Body of pancreas (tissue), 4 donors: ENCODE measurements at places on chromosomes 3 and 15. TPM values are rescaled to one million over a fixed set of nuclear protein-coding genes. Genes with fewer than 3 reads are reported as not detected.

DNA sequence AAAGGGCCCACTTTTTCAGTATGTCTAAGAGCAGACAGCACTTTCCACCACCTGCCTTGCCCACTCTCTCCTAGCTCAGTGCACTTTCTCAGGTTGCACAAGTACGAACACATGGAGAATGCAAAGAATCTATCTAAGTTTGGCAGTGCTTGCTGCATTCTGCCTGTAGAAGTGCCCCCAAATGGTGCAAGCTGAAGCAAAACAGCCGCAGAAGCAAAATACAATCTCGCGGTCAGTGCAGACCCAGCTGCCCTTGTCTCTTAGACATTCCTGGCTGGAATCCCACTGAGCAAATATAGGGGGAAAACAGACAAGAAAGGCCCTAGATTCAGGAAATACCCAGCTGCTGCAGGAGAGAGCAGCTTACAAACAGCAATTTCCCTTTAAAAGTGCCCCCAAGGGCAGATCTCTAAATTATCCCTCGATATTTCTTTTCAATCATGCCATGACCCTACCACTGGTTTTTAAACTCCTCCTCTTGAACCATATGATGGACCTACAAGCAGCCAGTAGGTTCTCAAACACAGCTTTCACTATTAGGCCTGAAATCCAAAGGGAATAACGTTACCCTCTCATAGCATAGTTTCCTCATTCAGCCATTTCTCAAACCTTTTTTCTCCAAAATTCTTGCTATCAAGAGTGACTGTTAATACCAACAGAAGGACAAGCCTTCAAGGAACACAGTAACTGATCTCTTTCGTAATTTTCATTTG is 67.0 kb downstream of the TNIK start:
- no peaks in the 10 kb centered on the region for H3K36me3 ChIP-seq
- no peaks in the 10 kb centered on the region for H3K27me3 ChIP-seq
- H3K4me3 ChIP-seq: no peak overlapping the region
- DNase-seq: peak; percentile 62

GRCh38 chr3:24202071-24202470 is 257.0 kb downstream of the NR1D2 start:
- no peaks in the 10 kb centered on the region for H3K27me3 ChIP-seq
- H3K36me3 ChIP-seq: no peaks in the 10 kb centered on the region
- H3K4me3 ChIP-seq: no peak overlapping the region

GRCh38 chr15:58748852-58749531 is 515 bp downstream of the ADAM10 start:
- peak overlapping the region; percentile 90 for H3K27ac ChIP-seq
- no peaks in the 10 kb centered on the region for H3K27me3 ChIP-seq
- peaks cover 17% of the 10 kb centered on the region for H3K4me1 ChIP-seq
- no peaks in the 10 kb centered on the region for H3K36me3 ChIP-seq
- peak overlapping the region; percentile 99 for H3K4me3 ChIP-seq
- peak; percentile 48 for DNase-seq

DNA sequence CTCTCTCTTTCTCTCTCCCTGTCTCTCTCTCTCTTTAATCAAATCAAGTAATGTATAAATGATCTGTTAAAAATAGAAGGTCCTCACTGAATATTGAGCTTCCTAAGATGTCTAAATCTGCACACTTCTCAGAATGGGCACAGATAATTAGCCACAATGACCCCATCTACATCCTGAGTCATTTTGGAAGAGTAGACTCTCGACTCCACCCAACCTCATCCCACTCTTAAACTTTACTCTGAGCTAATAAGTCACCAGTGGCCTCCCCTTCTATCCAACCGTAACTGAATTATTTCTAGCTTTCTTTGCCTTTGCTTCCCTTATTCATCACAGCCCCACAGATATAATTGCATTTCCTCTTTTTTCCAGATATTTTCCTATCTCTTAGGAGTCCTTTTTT is 326.5 kb upstream of the ZNF717 start:
- H3K4me3 ChIP-seq: no peak overlapping the region
- no peaks in the 10 kb centered on the region for H3K27me3 ChIP-seq
- H3K36me3 ChIP-seq: no peaks in the 10 kb centered on the region
- DNase-seq: no peak
- H3K4me1 ChIP-seq: no peaks in the 10 kb centered on the region

DNA sequence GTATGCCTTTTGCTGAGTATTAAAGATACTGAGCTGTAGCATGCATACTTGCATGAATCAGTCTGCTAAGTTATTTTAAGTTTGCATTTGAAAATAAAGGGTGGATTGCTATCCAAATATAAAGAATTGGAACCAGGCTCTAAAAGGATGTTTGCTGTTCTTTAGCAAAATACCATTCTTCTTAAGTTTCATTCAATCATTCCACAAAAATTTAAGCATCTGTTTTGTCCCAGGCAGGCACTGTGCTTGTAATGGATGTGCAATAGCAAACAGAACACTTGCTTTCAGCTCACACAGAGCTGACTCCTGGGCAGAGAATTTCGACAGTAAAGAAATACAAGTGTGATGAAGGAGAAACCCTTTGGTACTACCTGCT is 151.1 kb downstream of the PGPEP1L start:
- peaks cover 82% of the 10 kb centered on the region for H3K4me1 ChIP-seq
- no peak for DNase-seq
- H3K4me3 ChIP-seq: no peak overlapping the region
- H3K27ac ChIP-seq: no peak overlapping the region
- no peaks in the 10 kb centered on the region for H3K36me3 ChIP-seq

Gene HES1
- 28.5 TPM for total RNA-seq

GRCh38 chr15:78681281-78682003 is 40.4 kb upstream of the CHRNB4 start:
- no peaks in the 10 kb centered on the region for H3K36me3 ChIP-seq
- H3K27ac ChIP-seq: no peak overlapping the region
- no peaks in the 10 kb centered on the region for H3K27me3 ChIP-seq
- no peak for DNase-seq
- no peaks in the 10 kb centered on the region for H3K4me1 ChIP-seq

- H3K4me1 ChIP-seq: no peaks in the 10 kb centered on the region
- H3K36me3 ChIP-seq: no peaks in the 10 kb centered on the region
- no peak overlapping the region for H3K4me3 ChIP-seq
- H3K27ac ChIP-seq: no peak overlapping the region
Measured at GRCh38 chr3:155416500-155417118, 123.1 kb upstream of the STRIT1 start.

DNA sequence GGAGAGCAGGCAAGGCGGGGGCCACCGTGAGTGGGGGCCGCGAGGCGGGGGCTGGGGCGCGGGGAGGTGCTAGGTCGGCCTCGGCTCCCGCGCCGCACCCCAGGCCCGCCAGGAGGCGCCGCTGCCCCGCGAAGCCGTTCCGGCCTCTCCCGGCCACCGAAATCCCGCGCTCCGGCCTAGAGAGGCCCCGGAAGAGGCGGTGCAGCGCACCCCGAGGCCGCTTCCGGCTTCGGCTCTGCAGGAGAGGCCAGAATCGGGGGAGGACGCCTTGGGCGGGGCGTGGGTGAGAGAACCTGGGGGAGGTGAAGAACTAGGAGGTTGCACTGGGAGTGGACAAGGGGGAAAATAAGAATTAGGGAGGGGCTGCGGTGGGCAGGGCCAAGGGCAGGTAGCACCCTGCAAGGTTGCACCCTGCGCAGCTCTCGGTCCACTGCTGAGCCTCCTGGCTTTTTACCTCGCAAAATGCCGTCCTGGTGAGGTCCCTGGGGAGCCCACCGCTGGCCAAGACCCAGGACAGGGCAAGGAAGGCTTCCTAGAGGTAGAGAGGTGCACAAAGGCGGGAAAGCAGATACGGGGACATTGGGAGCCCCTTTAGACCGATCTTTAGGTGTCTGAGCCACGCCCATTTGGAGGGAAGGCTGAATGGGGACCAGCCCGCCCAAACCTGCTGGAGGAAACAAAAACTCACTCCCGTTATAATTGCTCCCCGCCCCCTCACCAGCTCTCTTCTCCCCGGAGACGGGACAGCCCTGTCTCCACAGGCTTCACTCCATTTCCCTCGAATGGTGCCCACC is 8.4 kb upstream of the GNAI2 start:
- peaks cover 28% of the 10 kb centered on the region for H3K4me1 ChIP-seq
- H3K4me3 ChIP-seq: no peak overlapping the region
- peak overlapping the region; percentile 91 for H3K27ac ChIP-seq

- DNase-seq: no peak
- no peak overlapping the region for H3K4me3 ChIP-seq
- H3K4me1 ChIP-seq: no peaks in the 10 kb centered on the region
- H3K36me3 ChIP-seq: no peaks in the 10 kb centered on the region
- no peak overlapping the region for H3K27ac ChIP-seq
Measured at GRCh38 chr3:115428841-115429240, 194.5 kb upstream of the GAP43 start.

Gene LARP6
- 44.2 TPM for total RNA-seq

GRCh38 chr3:24937228-24937627 is 442.6 kb upstream of the THRB start:
- DNase-seq: no peak
- no peak overlapping the region for H3K4me3 ChIP-seq
- H3K4me1 ChIP-seq: no peaks in the 10 kb centered on the region
- no peak overlapping the region for H3K27ac ChIP-seq
- H3K36me3 ChIP-seq: no peaks in the 10 kb centered on the region

GRCh38 chr3:46680298-46680826 is 13.1 kb downstream of the ALS2CL start:
- H3K36me3 ChIP-seq: peaks cover 3% of the 10 kb centered on the region
- H3K27me3 ChIP-seq: no peaks in the 10 kb centered on the region
- H3K4me3 ChIP-seq: no peak overlapping the region
- no peak overlapping the region for H3K27ac ChIP-seq
- no peaks in the 10 kb centered on the region for H3K4me1 ChIP-seq

DNA sequence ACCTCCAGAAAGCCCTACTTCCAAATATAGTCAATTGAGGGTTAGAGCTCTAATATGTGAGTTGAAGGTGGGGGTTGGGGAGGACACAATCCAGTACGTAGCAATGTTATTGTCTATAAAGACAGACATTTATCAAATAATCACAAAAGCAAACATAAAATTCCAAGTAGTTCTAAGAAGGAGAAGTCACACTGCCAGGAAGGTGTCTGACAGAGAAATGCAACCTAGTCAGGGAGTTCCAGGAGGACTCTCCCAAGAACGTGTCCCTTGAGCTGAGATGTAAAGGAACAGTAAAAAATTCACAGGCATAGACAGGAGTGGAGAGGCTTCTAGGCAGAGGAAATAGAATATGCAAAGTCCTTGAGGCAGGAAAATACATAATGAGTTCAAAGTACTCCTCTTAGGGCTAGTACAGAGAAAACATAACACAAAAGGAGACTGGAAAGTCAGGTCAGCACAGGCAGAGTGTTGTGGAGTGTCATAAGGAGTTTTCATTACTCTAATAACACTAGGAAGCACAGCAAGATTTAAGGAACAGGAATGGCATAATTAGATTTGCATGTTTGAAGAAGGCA is 277.6 kb upstream of the STT3B start:
- no peak overlapping the region for H3K4me3 ChIP-seq
- no peaks in the 10 kb centered on the region for H3K27me3 ChIP-seq
- no peak overlapping the region for H3K27ac ChIP-seq
- no peaks in the 10 kb centered on the region for H3K36me3 ChIP-seq
- peaks cover 4% of the 10 kb centered on the region for H3K4me1 ChIP-seq
- no peak for DNase-seq

Gene RARRES1
- total RNA-seq: 3.0 TPM

DNA sequence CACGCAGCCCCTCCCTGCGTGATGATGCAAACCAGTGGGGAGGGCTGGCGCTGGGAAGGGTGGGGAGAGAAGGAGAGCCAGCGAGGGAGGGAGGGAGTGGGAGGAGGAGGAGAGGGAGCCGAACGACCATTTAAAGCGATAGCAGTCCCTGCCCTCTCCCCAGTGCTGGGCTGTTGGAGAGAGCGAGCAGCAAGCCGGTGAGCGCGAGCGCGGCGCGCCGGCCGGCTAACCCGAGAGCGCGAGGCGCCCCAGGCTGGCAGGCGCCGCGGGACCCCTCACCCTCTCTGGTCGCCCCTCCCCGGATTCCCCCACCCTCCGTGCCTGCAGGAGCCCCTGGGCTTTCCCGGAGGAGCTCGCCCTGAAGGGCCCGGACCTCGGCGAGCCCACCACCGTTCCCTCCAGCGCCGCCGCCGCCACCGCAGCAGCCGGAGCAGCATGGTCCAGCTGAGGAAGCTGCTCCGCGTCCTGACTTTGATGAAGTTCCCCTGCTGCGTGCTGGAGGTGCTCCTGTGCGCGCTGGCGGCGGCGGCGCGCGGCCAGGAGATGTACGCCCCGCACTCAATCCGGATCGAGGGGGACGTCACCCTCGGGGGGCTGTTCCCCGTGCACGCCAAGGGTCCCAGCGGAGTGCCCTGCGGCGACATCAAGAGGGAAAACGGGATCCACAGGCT is at the start of gene GRM7:
TSS of gene GRM7 (plus strand) at position 162 of the 671 bp plus-strand sequence.
- H3K27ac ChIP-seq: no peak within 1 kb of the TSS
- H3K27me3 ChIP-seq: peaks cover 13% of the 10 kb centered on the region
- H3K4me3 ChIP-seq: no peak within 1 kb of the TSS
- H3K36me3 ChIP-seq: no peaks in the 10 kb centered on the region

Gene SSUH2
- 0.33 TPM for total RNA-seq

DNA sequence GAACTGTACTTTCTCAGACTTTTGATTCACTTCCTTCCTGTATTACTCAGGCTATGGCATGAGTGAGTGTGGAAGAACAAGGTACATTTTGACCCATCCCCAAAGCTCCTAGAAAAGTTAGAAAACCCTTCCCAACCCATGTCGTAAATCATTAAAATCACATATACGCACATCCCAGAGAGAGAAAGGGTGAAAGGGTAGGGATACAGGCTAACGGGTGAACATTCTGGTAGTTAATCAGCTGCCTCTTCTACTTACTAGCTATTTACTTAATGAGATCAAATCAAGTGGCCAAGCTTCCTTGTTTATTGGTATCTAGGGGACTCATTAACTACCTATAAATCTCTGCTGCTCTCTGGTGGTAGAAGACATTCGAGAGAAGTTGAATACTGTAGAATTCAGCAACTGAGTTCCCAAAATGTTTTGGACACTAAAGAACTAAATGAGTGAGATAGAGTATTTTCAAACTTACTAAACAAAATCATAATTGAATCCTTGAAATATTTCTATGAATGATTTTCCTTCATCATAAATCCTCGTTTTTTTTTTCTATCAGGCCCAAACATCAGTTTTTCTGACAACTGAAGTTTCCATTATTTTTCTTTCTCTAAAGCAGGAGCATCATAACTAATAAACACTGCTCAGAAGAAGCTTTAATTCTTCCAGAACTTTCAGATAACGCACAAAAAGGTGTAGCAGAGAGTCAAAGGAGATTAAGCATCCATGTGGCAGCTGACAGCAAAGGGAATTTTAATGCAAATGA is 124.2 kb downstream of the IMPG2 start:
- no peak overlapping the region for H3K27ac ChIP-seq
- H3K36me3 ChIP-seq: no peaks in the 10 kb centered on the region
- DNase-seq: no peak
- H3K27me3 ChIP-seq: no peaks in the 10 kb centered on the region

Gene CTDSPL2
- total RNA-seq: 10.9 TPM
